Nucleus accumbens (tissue), 56 donors: ENCODE measurements at places on chromosomes 13 and 19.

DNA sequence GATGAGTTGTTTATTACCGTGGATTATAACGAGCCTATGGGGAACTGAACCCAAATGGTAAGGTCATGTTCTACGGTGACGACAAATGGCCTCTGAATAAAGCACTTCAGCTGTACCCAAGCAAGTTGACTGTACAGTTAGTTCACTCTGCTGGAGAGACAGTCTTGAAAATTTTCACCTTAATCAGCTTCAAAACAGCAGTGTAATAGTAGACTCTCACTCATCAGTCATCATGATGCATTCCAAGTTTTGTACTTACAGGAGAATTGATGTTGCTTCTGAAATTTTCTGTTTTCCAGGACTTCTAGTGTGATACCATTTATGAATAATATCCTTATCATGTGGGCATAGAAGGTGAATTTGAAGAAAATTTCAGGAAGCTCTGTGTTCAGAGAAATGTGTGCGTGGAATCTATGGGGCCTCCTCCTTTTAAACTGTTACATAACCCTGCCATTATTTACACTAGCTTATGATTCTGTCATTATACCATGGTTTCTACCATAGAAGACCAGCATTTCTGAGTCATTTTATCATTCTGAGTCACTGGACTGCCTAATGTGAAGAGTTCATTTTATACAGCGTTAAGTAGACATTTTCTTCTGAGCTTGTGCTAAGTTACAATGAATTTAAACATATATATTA is 96.9 kb downstream of the WDFY2 start:
- DNase-seq: no peak

GRCh38 chr19:4803736-4804695 is 12.5 kb downstream of the FEM1A start:
- peak; percentile 40 for DNase-seq

- no peak for DNase-seq
Measured at GRCh38 chr13:114229506-114229905, 5.2 kb upstream of the CDC16 start.

GRCh38 chr13:21696865-21697448 is 26.1 kb downstream of the FGF9 start:
- no peak for DNase-seq

DNA sequence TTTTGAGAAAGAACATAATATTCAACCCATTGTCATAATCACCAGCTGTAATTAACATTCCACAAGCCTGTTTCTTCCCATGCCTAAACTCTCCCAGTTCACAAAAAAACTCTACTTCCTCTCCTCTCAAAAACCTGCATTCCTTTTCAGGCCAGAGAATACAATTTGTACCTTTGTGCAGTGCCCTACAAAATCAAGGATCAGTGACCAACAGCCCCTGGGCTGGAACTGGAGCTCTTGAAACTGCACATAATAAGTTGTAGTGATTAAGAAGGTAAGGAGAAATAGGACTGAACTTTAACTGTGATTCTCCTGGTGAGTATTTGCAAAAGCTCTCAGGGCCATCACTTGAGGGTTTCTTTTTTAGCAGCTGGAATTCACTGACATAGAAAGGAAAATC is 472.7 kb downstream of the RFC3 start:
- no peak for DNase-seq

DNA sequence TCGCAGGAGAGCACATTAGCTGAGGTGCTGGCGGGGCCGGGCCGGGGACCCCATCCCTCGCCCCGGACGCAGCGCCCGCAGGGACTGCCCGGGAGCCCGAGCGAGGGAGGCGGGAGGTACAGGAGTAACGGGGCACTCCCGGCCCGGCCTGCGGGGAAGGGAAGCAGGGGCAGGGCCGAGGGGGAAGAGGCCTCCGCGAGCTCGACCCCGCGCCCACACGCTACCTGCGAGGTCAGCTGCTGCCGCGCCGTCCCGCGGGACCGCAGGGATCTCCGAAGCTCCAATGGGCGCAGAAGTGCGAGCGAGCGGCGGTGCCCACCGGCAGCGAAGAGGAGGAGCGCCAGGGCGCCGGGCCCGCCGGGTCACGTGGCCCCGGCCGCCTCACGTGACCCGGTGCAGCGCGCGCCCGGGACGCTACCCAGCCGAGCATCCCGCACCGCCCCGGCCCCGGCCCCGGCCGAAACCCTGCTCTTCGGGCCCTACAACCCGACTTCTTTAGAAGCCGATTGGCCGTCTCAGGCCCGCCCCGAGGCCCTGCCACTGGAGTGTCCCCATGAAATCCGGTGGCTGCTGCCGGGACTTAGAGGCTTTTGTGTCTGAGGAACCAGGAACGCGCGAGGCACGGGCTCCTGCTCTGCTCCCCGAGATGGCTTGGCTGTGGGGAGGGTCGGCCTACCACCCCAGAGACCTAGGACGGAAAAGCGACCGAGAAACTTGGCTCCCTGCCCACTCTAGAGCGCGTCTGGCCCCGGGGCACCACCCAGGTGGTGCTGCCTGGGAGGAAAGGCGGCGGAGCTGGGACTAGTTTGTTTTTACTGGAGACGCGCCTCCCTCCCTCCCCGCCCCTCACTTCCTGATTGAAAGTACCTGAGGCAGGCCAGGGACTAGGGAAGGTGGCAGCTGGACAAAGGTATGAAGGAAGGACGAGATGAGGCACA is at the start of gene RCBTB1:
Gene RCBTB1 (minus strand): TSS at position 339 of the 938 bp plus-strand sequence. CDS start 18,279 bp downstream, outside the sequence.
- peak; percentile 70 for DNase-seq

GRCh38 chr13:114121496-114122126 is 10.8 kb downstream of the RASA3 start:
- DNase-seq: no peak
